ENCODE measurements at places on chromosomes 7 and 10. TPM values are rescaled to one million over a fixed set of nuclear protein-coding genes. Genes with fewer than 3 reads are reported as not detected.

TUBAL3 gene
- total RNA-seq = not detected

CACNB2 gene
- total RNA-seq = not detected

DNA sequence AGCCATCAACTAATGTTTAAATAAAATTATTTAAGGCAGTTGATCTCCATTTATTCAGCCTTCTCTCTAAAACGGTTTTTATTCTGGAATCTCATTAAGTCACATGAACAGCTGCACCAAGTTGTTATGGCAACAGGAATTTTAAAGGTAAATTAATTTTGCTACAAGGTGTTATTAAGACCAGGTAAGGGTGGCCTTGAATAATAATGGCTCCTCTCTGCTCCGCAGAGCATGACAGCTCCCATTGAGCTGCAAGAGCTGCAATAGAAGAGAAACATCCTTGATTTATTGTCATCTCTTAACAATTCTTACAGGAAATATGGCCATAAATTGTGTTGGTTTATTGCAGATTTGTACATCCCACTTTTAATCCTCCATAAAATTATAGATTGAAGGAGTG is 165.8 kb downstream of the KLF6 start:
- DNase-seq = no peak

DNA sequence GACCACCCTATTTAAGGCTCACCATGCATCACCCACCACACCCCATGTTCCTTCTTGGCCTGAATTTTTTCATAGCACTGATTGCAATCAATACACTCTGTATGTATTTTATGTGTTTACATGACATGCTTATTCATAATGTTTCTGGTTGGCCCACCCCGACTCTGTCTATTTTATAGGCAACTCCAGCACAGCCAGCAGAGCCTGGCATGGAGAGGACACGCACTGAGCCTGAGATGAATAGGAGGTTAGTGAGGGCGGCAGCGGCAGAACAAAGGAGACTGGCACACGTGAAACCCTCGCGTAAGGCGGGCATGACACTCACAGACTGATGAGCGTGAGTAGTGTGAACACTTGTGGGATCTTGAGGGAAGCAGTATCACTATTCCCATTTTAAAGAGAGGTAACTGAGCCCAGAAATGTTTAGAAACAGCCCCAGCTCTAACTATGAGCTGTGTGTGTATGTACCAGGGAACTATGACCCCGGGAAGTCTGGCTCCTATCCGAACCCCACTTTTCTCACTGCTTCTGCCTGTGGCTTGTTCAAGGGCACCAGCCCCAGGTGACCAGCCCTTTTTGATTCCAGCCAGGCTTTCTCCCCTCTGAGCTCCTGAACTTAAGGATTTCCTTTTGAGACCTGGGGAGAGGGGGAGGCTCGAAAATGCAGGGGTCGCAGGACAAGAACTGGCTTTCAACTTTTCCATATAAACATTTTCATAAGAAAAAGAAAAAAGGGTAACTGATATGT is 113.3 kb downstream of the ARHGAP22 start:
- DNase-seq = no peak

DNA sequence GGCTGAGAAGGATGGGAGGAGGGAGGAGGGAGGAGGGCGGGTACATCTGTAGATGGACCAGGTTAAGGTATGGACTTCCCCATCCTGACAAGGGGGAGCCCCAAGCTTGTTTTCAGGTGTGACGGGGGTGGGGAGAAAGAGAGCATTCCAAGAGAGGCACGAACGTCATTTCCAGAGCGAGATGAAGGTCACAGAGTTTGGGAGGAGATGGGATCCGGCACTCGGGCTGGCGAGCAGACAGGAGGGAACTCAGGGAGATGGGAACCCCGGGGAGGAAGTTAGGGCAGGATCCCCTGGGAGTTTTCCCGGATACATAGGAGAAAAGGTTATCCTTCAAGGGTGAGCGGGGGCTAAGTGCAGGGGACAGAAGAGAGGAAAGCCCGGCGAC is 118.8 kb downstream of the CUX1 start:
- DNase-seq = no peak
